ENCODE measurements at places on chromosomes 16 and 17. TPM values are rescaled to one million over a fixed set of nuclear protein-coding genes. Genes with fewer than 3 reads are reported as not detected.

DNA sequence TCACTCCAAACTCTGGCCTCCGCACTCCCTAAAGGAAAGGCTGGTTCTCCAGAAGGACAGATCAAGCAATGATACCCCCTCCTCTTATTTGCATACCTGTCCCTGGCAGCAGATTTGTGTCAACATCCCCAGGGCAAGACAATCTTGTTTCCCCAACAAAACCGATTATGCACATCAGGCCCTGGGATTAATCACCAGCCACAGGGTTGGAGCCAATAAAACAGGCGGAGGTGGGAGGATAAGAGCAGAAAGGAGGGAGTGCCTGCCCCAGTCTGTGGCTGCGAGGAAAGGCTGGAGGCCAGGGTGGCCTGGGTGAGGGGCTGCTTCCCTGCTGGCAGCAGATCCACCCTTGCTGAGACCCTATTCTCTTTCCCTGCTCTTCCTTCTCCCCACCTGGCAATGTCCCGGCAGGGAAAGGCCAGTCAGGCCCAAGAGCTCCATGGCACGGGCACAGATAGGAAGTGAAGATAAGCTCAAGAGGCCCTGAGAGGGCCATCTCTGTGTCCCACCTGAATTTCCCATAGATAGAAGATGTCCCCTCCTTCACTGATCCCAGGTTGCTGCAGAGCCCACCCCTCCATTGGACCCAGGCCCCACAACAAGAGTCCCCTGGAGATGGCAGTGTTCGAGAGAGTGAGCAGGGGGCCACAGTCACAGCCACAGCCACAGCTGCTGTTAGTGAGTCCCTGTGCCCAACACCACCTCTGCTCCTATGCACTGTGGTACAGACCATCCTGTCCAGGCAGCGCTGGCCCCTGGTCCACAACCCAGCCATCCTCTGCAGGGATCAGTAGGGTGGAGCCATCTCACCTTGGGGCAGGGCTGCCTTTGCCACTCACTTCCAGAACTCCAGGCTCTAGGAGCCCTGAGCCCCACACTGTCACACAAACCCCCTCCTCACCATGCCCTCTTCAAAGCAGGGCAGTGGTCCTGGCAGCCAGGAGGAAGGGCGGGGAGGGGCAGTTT, 137.5 kb downstream of the SDK2 start:
- no peak for DNase-seq

Gene TLCD3B
- total RNA-seq, result 0.38 TPM

DNA sequence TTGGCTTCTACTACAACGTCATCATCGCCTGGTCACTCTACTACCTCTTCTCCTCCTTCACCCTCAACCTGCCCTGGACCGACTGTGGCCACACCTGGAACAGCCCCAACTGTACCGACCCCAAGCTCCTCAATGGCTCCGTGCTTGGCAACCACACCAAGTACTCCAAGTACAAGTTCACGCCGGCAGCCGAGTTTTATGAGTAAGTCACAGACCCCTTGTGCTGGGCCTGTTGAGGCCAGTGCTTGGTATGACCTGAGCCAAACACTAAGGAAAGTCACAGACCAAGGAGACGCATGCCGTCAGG, 16.1 kb downstream of the SLC6A2 start:
- no peak for DNase-seq

Gene TBX21
- not detected for total RNA-seq

GRCh38 chr16:84291226-84291625, 3.5 kb upstream of the WFDC1 start:
- DNase-seq, result no peak

GRCh38 chr17:76996741-76997694, 128.8 kb downstream of the MGAT5B start:
- no peak for DNase-seq

Gene WSCD1
- total RNA-seq, result not detected

DNA sequence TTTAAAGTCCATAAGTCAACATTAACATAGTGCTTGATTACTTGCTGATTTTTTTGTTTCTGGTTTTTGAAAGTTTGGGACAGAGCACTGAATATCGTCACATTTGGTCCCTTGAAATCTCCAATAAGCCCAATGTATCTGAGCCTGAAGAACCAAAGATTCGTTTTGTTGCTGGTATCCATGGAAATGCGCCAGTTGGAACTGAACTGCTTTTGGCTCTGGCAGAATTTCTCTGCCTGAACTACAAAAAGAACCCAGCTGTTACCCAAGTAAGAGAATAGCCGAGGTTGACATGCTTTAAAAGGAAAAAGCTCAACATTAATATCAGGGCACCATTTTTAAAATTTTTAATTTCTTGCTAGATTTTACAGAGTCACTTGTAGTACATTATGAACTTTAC, 27.7 kb upstream of the GOSR1 start:
- DNase-seq, result no peak

DNA sequence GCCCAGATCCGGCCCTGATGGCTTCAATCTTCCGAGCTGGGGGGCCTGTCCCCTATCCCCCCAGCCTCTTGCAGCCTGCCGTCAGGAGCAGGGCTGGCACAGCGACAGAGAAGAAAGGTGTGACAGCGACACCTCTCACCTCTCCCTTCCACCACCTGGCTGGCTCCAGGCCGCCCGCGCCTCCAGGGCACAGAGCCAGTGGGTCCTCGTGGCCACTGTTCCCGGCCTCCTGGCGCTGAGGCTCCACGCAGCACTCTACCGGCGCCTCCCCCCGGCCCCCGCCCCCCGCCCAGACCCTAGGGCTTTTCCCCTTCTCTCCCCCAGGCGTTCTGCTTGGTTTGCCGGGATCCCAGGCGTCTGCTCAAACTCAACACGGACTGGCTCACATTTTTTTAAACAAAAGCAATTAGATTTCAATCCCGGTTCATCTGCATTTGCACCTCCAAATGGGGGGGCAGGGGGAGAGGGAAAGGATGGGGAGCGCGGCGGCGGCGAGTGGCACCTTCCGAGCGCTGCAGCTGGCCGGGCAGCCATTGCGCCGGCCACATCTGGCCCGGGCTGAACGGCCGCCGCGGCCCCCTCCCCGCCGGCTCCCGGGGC, 12.8 kb upstream of the CBX8 start:
- no peak for DNase-seq

Gene SEPTIN1
- not detected for total RNA-seq

DNA sequence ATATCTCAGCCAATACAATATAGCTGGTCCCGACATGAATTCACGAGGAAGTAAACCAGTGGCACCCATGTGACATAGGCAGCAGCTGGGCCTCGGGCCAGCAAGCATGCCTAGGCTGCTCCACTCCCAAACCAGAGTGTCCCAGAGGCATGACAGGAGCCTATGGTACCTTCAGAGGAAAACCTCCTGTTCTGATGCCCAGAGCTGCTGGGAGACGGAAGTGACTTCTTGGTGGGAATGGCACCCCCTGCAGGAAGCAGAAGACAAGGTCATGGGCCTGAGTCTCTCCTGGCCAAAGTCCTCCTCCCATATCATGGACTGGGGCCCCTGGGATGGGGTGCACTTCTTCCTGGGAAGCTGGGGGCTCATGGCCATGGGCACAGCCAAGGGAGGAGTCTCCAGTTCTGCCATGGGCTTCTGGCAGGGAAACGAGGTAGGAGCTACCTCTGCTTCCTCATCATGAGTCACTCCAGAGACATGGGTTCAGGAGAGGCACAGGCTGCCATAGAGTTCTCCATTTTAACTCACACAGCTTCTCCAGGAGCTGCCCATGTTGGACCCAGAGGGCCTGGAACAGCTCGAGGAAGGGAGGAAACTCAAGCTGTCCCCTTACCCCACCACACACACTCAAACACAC, 13.4 kb downstream of the FBF1 start:
- DNase-seq, result no peak

- DNase-seq, result peak; percentile 63
Measured at GRCh38 chr17:29619251-29619650, 3.5 kb downstream of the CORO6 start.

DNA sequence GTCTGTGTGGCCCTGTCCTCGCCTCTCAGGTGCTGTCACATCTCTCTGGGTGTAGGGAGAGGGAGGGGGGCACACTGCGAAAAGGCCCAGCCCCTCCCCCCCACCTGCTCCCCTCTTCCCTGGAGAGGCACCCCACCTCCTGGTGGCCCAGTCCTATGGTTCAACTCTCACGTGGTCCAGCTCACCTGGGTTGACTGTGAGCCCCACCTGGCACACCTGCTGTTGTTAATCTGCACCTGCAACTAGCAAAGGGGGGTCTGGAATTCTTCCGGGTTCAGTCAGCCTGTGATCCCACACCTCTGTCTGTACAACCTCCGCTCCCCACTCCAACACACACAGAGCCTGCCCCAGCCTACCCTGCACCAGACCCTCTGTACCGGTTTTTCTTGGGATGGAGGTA, 2.0 kb upstream of the SYNGR2 start:
- no peak for DNase-seq

GRCh38 chr16:566475-567372, at the start of gene NHLRC4:
TSS of gene NHLRC4 (plus strand) at chr16:567005. CDS start at chr16:568048, 1,043 bp downstream.
- DNase-seq, result no peak

GRCh38 chr16:87227296-87227951, 89.8 kb downstream of the C16orf95 start:
- no peak for DNase-seq

Gene OR2C1
- total RNA-seq, result not detected

Gene CCL5
- total RNA-seq, result not detected

- no peak for DNase-seq
Measured at GRCh38 chr17:12391468-12391867, 274.2 kb upstream of the MYOCD start.

Gene KRT9
- not detected for total RNA-seq

DNA sequence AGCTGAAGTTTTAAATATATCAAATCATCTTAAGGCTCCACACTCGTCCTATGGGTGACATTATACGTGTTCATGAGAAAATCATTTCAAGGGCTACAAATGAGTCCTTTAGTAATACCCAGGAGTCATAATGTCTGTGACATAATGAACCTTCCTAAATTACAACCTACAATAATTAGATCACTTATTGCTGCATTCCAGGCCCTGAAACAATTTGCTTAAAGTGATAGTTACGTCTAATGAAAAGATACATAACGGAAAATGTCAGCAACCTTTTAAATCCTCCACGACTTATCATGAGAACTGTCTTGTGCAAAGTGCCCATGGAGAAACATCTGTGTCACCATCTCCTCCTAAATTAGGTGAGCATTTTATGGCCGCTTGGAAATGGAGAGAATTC, 43.4 kb downstream of the IRX3 start:
- no peak for DNase-seq

Gene KRT25
- total RNA-seq, result not detected

- DNase-seq, result peak; percentile 4
Measured at GRCh38 chr16:14109782-14110727, 38.9 kb downstream of the MRTFB start.

GRCh38 chr16:85360323-85361277, 248.3 kb upstream of the CIBAR2 start:
- no peak for DNase-seq

DNA sequence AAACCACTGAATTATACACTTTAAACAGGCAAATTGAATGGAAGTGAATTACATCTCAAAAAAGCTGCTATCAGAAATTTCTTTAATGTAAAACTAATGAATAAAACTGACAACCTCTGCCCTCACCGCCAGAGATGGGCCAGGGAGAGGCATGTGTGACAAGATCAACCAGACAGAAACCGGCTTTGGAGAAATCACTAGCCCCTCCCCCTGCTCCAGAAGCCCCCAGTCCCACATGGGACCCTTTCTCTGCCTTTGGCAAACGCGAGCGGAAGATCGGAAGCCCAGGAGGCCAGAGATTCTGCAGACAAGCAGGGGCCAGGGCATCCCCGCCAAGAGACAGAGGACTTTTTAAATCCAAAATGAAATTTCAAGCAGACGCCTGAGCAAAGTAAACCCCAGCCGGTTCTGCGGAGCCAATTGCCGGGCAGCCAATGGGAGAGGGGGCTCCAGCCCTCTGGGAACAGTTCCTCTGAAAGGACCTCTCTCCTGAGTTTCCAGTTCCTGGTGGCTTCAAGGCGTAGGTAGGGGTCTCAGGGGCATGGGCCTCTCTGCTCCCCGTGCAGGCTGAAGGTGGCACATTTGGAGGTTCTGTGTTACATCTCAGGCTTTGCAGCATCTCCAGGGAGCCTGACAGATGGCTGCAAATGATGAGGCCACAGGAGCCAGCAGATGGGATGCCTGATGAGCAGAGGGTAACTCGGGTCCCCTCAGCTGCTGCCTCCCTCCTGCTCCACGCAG, 118.1 kb downstream of the GSG1L start:
- DNase-seq, result no peak

Gene DNAAF1
- 0.88 TPM for total RNA-seq

GRCh38 chr16:64133366-64133765, 988.5 kb downstream of the CDH11 start:
- no peak for DNase-seq

Gene DHRS7C
- total RNA-seq, result not detected

DNA sequence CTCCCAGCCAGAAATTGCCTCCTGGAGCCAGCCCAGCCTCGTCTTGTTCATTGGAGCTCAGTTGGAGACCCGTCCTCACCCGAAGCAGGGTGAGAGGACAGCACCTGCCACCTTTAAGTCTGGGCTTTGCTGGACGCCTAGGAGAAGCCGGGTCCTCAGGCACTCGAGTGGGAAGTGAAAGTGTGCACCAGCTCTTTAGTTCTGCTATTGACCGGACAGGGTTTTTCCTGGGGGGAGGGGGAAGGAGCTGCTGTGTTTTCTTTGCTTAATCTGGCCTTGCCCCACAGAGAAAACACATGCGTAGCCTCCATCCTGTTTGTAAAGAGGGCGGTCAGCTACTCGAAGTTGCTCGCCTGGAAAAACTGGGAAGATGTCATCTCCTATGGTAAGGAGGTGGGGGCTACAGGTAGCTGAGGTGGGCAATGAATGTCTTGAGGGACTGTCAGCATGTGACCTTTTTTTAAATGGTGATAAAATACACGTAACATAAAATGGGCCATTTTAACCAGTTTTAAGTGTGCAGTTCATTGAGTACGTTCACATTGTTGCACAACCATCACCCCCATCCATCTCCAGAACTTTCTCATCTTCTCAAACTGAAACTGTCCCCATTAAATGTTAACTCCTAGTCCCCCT, 34.4 kb downstream of the CMIP start:
- DNase-seq, result no peak
